ENCODE measurements at places on chromosomes 4 and X.

GRCh38 chr4:1296324-1297022, 6.8 kb downstream of the MAEA start:
- no peak for DNase-seq

GRCh38 chr4:1057403-1057745, 45.9 kb downstream of the FGFRL1 start:
- DNase-seq: no peak

GRCh38 chr4:138398322-138398721, 156.2 kb upstream of the SLC7A11 start:
- DNase-seq: no peak

GRCh38 chr4:27023366-27023765, 162.7 kb downstream of the STIM2 start:
- DNase-seq: no peak

Data from activated CD4-positive, alpha-beta T cell treated with anti-CD3 and anti-CD28 coated beads, Interleukin-2, amount 50 U/mL, for 24 hours (primary cell).